ENCODE measurements at places on chromosomes 11 and 22. TPM values are rescaled to one million over a fixed set of nuclear protein-coding genes. Genes with fewer than 3 reads are reported as not detected.

- no peak for DNase-seq
Observed at GRCh38 chr11:9092853-9093778, 1.7 kb upstream of the SCUBE2 start.

DNA sequence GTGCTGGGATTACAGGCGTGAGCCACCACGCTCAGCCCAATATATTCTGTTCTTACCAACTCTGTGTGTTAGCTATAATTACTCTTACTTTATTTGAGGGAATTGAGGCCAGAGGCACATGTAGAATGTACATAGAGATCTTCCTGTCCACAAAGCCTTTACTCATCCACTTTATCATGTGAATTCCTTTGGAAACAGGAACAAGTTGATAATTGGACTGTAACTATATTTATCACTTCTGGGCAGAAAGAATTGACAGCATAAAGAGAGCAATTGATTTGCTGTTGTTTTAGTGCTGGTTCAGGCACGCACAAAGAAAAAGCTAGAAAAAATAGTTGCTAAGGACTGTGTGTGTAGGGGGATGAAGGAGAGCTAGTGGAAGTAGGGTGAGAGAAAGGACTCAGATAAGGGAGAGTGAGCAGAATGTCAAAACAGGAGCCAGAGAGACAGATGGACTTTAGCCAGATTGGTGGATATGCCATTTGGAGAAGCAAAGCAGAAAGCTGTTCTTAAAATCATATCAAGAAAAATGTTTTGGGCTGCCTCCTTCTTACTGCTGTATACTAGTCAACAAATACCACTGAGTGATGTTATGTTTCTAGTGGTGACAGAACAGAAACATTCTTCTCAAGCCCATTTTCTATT is 929.8 kb upstream of the CNTN5 start:
- no peak for DNase-seq

DNA sequence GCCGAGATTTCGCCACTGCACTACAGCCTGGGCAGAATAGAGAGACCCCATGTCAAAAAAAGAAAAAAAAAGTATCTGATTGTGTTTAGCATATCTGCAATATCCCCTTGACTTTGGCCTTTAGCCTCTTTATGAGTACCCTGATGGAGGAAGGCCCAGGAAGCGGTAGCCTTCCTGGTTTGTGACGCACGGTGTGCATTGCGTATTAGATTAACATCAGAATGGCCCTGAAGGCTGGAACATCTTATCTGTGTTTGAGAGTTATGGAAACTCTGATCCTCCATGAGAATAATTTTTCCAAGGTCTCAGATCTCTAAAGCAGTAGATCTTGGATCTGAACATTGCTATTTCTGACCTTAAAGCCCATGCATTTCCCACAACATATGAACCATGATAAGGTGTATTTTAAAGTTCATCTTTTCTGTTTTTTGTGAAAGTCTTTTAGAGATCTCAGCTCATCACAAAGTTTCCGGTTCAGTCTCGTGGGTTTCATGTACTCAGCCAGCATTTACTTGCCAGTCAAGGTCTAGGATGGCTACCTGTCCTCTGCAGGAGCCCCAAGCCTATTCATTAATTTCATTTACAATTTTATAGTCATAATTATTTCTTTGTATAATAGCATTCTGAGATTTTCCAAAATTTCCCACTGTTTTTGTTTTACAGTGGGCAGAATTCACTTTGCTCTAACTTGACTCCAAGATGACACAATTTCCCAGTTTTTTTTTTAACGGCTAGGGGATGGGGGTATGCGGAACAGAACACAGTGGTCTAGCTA is 605 bp upstream of the FDX1 start:
- no peak for DNase-seq

DNA sequence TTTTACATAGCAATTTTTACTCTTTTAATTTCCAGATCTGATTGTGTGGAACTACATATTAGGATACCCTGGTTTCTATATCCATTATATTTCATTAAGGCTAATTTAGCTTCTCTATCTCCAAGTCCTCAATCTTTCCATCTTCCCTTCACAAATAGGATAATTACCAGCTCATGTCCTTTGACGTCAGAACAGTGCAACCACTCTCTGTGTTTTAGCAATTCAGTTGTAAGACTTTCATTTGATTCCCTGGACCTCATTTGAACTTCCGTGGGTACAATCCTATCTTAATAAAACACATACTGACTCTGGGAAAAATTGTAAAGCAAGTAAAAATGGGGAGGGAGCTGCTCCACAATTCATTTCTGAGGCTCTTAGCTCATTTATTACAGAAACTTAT is 52.8 kb downstream of the FAM76B start:
- no peak for DNase-seq

GRCh38 chr11:117930668-117931330 is 1.6 kb upstream of the TMPRSS13 start:
- DNase-seq: no peak

- DNase-seq: no peak
Observed at GRCh38 chr11:77636731-77637344, 756 bp downstream of the CLNS1A start.

DNA sequence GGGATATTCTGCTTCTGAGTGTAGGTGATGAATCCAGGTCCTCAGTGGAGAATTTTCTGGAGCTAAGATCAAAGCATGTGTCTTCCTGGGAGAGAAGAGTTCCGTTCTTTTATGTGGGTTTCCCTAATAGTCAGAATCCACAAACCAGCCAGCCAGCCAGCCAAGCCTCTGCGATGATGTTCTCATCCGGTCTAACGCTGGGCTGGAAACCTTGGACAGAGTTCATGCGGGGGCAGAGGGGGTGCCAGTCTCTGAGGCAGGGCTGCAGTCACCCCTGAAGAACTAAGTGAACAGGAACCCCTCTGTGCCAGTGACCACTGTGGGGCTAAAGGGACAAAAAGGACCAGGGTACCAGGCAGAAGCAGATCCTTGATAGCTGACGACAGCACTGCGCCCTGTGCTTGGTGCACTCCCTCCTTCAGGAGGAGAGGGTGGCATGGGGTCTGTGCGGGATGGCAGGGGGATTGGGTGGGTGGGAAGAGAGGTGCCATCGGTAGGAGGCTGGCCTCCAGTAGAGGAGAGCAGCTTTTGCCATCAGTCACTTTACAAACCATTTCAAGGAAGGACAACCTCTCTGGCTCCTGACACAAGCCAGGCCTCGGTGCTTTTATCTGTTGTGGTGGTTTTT is 27.1 kb downstream of the ADAMTS15 start:
- DNase-seq: no peak

DNA sequence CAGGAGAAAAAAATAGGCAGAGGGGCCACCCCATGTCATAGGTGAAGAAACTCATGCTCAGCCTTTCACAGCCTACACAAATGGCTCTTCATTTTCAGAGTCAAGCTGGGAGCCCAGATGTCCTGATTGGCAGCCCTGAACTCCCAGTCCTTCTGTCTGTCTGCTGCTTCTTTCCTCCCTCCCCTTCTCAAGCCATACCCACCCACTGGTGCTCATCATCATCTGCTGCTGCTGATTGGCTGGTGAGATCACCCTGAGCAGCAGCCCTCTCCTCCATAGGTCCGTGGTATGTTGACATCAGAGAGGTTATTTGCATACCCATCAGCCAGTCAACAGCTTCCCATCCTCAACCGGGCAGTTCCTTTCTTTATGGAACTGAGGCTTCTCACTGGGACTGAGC is 46.1 kb upstream of the PRDM11 start:
- DNase-seq: no peak

GRCh38 chr11:69876013-69876412 is 56.8 kb upstream of the FGF3 start:
- DNase-seq: no peak

DNA sequence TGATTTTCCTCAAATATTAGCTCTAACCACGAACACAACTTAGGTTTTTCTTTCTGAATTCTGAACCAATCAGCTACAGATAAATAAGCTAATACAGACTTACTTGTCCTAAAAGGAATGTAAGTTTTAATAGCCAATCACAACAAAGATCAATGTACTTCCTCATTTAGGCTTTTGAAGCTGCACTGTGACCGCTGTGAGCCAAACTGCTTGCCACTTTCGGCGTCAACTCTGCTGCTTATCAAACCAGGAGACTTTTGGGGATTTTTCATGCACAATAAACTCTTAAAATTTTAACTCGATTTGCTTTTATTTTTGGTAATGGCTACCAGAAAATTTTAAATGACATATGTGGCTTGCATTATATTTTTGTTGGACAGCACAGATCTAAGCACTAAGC is 92.5 kb downstream of the TMPRSS5 start:
- DNase-seq: no peak

GRCh38 chr22:27032091-27032761 is 374.8 kb downstream of the MIAT start:
- DNase-seq: no peak

GRCh38 chr11:20015529-20016427 is 144.5 kb downstream of the DBX1 start:
- no peak for DNase-seq

DNA sequence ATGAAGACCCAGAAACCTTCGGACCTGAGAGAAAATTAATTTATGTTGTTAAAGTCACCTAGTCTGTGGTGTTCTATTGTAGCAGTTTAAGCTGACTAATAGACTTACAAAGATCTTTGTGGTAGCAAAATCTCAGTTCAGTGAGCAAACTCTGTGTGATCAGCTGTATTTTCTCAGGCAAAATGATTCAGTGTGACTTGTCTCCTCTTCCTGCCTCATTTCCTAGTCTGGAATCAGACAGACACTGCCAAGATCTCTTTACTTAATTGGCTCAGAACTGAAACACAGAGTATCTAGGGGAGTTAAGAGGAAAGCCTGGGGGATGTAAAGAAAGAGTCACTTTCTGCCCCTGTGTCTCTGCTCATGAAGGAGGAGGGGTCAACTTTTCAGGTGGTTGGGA is 564.7 kb downstream of the KCNA4 start:
- no peak for DNase-seq

GRCh38 chr11:10900681-10901415 is 43.0 kb upstream of the ZBED5 start:
- no peak for DNase-seq

DNA sequence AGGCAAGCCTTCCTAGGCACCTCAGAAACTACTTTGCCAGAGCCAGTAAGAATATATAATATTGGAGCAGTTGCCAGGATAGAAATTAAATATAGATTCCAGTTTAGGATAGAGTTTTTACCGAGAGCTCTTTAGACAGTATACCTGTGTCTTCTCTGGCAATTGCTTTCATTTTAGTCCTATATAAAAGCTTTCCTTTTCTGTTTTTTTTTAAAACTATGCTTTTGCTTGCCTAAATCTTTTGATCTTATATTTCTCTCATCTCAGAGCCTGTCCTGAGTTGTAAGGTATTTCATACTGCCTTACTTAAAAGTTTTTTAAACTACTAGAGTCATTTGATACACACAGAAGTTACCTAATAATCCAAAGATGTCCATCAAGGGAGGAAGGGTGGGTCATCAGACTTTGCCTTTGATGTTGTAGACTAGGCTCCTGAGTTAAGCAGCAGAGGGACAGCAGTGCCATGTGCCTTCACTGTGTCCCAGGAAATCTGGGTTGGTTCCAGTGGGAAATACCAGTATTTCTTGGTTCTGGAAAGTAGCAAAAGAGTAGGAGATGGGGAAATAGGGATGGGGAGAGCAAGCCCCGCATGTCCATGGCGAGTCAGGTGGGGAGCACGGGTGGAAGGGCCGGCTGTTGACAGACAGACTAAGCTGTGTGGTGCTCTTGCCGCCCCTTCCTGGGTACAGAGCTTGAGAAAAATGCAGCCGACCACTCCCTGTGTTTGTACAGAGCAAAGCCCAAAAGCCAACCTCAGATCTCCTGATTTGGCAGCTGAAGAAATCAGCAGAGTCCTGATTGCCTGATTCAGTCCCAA is 11.2 kb downstream of the MCAM start:
- no peak for DNase-seq

GRCh38 chr11:70527429-70528045 is 129.2 kb downstream of the CTTN start:
- DNase-seq: no peak

- DNase-seq: no peak
Observed at GRCh38 chr11:3879967-3880542, 24.6 kb downstream of the STIM1 start.

DNA sequence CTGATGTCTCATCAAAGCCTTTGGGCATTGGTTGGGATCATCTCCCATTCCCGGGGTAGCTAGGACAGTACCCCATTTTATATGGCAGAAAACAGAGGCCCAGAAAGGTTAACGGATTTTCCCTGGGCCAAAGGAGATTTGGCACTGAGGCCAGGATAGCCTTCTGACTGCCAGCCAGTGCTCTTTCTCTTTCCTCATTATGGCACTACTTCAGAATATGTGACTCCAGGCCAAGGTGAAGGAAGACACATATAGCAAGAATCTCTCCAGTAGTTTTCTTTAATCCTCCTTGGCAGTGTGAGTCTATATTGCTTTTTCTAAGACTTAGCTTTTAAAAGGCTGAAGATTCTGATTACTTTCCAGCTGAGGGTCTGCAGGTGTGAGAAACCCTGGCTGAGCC is 94.8 kb upstream of the AMOTL1 start:
- DNase-seq: no peak

DNA sequence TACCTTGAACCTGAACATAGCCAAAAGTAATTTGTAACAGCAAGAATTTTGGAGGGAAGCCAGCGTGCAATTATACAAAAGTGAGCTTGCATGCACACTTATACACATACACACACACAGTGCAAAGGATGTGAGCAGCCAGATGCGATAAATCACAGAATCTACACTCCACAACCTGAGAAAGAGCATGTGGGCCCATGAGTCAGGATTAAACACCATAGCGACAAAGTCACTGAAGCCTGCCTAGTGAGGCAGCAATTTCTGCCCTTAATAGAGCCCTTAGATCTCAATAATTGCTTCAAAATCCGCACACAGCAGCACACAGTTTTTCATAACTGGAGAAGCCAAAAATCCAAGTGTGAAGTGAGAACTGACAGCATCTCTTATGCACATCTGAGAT is 42.6 kb upstream of the TEAD1 start:
- DNase-seq: no peak

DNA sequence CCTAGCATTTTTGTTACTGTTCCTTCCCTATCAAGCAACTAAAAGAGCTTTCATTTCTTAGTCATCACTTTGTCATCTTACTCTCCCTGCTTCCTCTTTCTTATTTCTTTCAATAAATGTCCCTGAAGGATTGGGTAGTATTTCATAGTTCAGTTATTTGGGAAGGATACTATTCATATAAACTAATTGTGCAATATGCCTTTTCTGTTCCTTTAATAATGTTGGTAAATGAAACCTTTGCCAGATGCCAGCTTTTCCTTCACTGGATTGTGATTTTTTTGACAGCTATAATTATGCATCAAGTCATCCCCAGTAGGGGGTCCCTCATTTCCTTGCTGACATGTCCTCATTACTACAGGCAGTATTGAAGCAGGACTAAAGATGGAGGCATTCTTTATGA is 101.7 kb downstream of the ATM start:
- DNase-seq: no peak

The TUBA8 gene
- 1.3 TPM for total RNA-seq

The CDKN1C gene
- total RNA-seq: 4.6 TPM

The CREB3L1 gene
- 35.6 TPM for total RNA-seq

The STK33 gene
- 3.9 TPM for total RNA-seq

The CBY1 gene
- 20.4 TPM for total RNA-seq

The SYCE3 gene
- total RNA-seq: not detected

The OR2AG2 gene
- 0.18 TPM for total RNA-seq

The MYOD1 gene
- total RNA-seq: not detected

The RASSF10 gene
- not detected for total RNA-seq

The KCNQ1 gene
- total RNA-seq: 1.0 TPM

The OVCH2 gene
- total RNA-seq: not detected

The WNT7B gene
- 52.1 TPM for total RNA-seq

All from Panc1 (cell line).